CD4-positive, alpha-beta T cell treated with Interleukin-4 for 4 hours (primary cell): ENCODE measurements at places on chromosomes 13 and 19.

DNA sequence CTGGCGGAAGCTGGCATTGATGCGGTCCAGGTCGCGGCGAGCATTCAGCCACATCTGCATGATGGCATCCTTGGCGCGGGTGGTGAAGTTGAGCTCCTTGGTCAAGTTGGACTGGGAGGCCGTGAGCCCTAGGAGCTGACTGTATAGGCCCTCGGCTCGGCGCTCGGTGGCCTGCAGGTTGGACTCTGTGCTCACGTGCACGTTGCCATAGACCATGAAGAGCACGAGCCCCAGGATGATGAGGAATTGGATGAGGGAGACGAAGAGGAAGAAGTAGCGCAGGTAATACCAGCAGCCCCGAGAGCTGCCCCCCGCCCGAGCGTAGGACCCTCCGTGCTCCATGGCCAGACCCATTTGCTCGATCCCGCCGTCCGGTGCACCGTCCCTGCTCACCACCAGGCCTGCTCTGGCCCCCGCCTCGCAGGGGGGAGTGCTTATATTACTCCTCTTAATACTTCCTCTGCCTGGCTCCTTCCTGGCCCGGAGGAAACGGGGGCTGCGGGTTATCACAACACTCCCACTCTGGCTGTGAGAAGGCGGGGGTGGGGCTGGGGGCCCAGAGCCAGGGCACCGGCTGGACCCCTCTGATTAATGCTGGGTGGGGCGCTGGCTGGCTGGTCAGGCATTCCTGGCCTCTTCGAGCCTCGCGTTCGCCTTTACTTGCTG lies at the start of gene PLVAP:
Gene PLVAP, minus strand, starts transcription at position 408 of the 666 bp plus-strand sequence. Its CDS starts 54 bp downstream, at position 354.
- no peak for DNase-seq

- no peak for DNase-seq
These were observed 791 bp upstream of the ADGRE2 start for GRCh38 chr19:14779151-14779550.

- no peak for DNase-seq
These were observed 20.9 kb downstream of the KLHL26 start for GRCh38 chr19:18657590-18658365.

- DNase-seq = no peak
These were observed 57.4 kb downstream of the ATP11A start for GRCh38 chr13:112747256-112747655.

GRCh38 chr19:32219881-32220472 lies 125.4 kb upstream of the ZNF507 start:
- DNase-seq = no peak
